ENCODE measurements at places on chromosomes 2 and 18.

GRCh38 chr2:46569061-46569560, 89.7 kb downstream of the TMEM247 start:
- peaks cover 2% of the 10 kb centered on the region for H3K36me3 ChIP-seq
- no peaks in the 10 kb centered on the region for H3K27me3 ChIP-seq
- no peak for DNase-seq
- peaks cover 38% of the 10 kb centered on the region for H3K4me1 ChIP-seq
- H3K4me3 ChIP-seq = peak overlapping the region; percentile 5

GRCh38 chr2:224286923-224287322, 115.0 kb downstream of the FAM124B start:
- no peaks in the 10 kb centered on the region for H3K4me1 ChIP-seq
- no peak overlapping the region for H3K27ac ChIP-seq
- H3K36me3 ChIP-seq = no peaks in the 10 kb centered on the region

GRCh38 chr2:200003444-200003843, 48.1 kb downstream of the MAIP1 start:
- H3K36me3 ChIP-seq = no peaks in the 10 kb centered on the region
- H3K27me3 ChIP-seq = peaks cover 4% of the 10 kb centered on the region
- no peak overlapping the region for H3K4me3 ChIP-seq
- no peak for DNase-seq
- no peaks in the 10 kb centered on the region for H3K4me1 ChIP-seq
- H3K27ac ChIP-seq = no peak overlapping the region

DNA sequence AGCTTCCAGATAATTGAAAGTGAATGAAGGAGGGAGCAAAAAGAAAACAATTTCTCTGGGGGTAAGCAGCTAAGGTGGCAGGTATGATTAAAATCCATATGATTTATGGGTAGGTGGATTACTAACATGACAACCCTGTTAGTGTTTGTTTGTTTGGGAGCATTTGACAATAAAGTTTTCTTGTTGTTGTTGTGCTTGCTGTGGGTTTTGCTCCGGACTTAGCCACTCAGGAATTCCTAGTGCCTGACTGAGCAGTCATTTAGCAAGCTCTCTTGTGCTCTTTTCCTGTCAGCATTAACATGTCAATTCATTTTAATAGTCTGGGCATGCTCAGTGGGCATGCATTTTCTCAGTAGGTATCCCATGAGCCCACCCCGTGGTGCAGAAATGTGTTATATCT, 674.8 kb upstream of the ZEB2 start:
- H3K36me3 ChIP-seq = no peaks in the 10 kb centered on the region
- no peaks in the 10 kb centered on the region for H3K4me1 ChIP-seq
- no peak overlapping the region for H3K4me3 ChIP-seq
- no peaks in the 10 kb centered on the region for H3K27me3 ChIP-seq
- no peak overlapping the region for H3K27ac ChIP-seq

DNA sequence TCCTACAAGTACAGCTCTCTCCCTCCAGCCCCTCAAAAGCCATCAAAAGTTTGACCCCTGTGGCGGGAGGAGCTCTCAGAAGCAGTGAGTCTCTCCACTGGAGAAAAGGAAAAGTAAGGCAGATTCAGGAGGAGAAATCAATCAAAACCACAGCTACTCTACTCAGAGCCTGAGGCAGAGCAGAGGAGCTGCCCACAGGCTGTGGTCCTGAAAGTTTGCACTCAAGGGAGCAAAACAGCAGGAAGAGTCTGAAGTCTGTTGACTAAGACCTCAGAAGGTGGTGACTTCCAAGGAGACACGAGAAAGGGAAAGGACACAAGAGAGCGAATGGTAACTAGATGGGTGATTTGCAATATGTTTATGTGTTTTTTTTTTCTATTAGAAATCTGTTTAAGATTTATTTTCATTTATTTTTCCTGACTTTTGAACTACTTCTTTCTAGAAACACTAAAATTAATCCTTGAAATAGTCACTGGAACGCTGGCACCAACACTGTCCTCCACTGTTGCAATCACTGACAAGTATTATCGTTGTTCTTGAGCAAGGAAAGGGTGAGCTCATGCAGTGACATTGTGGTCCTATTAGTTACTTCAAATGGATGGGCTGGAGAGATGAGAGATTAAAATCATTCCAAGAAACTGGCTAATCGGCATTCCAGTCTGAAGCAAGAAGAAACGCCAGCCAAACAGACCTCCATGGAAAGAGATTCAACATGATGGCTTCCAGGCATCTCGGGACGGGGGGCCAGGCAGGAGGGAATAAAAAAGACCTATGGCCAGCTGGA, 35.8 kb downstream of the PID1 start:
- H3K27ac ChIP-seq = no peak overlapping the region
- no peaks in the 10 kb centered on the region for H3K27me3 ChIP-seq
- H3K4me1 ChIP-seq = no peaks in the 10 kb centered on the region
- H3K36me3 ChIP-seq = no peaks in the 10 kb centered on the region
- no peak for DNase-seq

- H3K27me3 ChIP-seq = peaks cover 6% of the 10 kb centered on the region
- no peak overlapping the region for H3K27ac ChIP-seq
- no peak for DNase-seq
- no peaks in the 10 kb centered on the region for H3K36me3 ChIP-seq
- no peaks in the 10 kb centered on the region for H3K4me1 ChIP-seq
These were observed 164.4 kb downstream of the UPP2 start for GRCh38 chr2:158266111-158266510.

Measured in activated naive CD8-positive, alpha-beta T cell treated with anti-CD3 and anti-CD28 coated beads, Interleukin-2, amount 50 U/mL, for 24 hours (primary cell).